ENCODE measurements at places on chromosomes 1 and 21. TPM values are rescaled to one million over a fixed set of nuclear protein-coding genes. Genes with fewer than 3 reads are reported as not detected.

The DMAP1 gene
- total RNA-seq, result 47.6 TPM

The FAM229A gene
- total RNA-seq, result 5.5 TPM

DNA sequence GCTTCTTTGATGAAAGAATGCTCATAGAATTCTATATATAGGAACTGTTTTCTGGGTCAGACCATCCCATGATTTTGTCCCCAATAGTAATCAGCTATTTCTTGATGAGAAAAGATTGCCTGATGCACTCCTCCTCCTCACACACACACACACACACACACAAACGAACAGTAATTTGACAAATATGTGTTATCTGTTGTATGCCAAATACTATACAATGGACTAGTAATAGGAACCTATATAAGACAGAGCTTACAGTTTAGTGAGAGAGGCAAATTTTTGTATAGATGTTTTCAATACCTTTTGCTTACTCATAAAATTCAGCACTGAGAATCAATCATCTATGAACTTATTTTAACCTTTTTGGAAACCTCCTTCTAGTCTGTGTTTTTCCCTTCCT, 76.8 kb downstream of the PLA2G4A start:
- DNase-seq, result no peak

- no peak for DNase-seq
These were observed 143.9 kb downstream of the CLIC6 start for GRCh38 chr21:34812504-34813265.

GRCh38 chr1:39540504-39541031, 36.0 kb downstream of the PABPC4 start:
- DNase-seq, result no peak
